Fibroblast of skin of right quadriceps (primary cell): ENCODE measurements at places on chromosomes 2 and 18.

DNA sequence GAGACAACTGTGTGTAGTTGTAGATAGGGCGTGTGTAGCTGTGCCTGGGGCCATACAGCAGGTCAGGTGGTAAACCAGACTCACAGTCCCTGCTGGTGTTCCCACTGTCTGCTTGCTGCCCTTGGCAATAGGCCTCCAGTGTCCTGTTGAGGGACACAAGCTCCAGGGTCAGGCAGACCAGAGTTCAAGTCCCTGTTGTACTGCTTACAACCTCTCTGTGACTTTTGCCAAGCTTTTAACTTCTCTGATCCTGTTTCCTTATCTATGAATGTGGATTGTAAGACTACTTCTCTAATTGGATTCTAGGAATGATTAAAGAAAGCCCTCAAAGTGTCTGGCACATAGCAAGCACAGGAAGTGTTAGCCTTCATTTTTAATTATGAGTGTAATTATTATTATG is 68.6 kb downstream of the MERTK start:
- DNase-seq = no peak

GRCh38 chr2:148876595-148877402 is 1.8 kb downstream of the KIF5C start:
- no peak for DNase-seq

GRCh38 chr2:201872591-201872990 is 66.3 kb downstream of the CDK15 start:
- DNase-seq = no peak

DNA sequence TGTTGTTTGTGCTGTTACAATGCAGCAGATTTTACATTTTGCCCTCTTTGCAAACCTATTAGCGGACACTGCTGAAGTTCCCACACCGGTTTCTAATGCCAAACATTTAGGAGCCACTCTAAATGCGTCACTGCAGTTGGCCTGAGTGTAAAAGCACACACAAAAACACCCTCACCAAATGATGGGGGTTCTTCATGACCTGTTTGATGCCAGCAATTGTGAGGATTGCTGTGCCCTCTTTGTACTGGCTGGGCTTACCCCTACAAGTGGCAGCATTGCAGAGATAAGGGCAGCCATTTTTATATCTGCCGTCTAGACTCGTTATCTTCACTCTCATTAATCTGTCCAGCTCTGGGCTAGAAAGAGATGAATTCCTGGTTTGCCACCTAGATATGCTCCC is 85.3 kb downstream of the NRP2 start:
- no peak for DNase-seq

DNA sequence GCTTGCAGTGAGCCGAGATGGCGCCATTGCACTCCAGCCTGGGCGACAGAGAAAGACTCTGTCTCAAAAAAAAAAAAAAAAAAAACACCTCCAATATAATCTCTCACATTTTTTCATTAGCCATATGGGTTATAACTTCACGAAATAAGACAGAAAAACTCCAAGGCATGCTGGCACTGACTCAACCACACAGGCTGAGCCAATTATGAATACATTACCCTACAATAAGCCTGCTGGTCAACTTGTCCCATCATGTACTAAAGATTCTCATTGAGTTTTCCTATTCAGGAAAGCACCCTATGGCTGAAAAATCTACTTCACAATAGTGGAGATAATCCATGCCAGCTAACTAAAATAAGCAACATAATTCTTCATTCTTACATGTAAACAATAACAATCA is 12.8 kb upstream of the MAP3K20 start:
- peak; percentile 63 for DNase-seq

DNA sequence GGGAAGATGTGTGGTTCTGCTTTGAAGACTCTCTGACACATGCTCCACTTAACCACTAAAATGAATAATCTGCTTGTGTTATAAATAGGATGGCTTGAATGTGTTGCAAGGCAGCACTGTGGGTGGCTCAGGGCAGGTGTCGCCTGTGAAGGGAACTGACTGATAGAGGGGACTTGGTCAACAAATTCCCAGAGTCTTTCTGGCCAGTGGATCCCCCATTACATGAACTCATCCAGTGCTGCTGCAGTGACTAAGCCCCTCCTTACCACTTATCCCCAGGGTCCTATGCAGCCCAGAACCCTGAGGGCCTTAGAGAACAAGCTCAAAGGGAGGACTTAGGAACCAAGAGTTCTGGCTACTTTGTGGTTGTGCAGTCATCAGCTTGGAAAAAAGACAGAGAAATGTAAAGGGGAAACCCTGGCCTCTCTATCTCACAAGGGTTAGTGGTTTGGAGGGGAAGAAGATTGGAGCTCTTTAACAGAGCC is 226.2 kb upstream of the TNP1 start:
- DNase-seq = peak; percentile 88

GRCh38 chr2:234377761-234378391 is 119.0 kb downstream of the ARL4C start:
- DNase-seq = peak; percentile 97

- peak; percentile 47 for DNase-seq
Measured at GRCh38 chr2:109351164-109351756, 222.3 kb downstream of the SH3RF3 start.

GRCh38 chr2:3665886-3666612 is 8.0 kb downstream of the ALLC start:
- DNase-seq = no peak

GRCh38 chr2:225030203-225030602 is 12.1 kb downstream of the DOCK10 start:
- DNase-seq = no peak

DNA sequence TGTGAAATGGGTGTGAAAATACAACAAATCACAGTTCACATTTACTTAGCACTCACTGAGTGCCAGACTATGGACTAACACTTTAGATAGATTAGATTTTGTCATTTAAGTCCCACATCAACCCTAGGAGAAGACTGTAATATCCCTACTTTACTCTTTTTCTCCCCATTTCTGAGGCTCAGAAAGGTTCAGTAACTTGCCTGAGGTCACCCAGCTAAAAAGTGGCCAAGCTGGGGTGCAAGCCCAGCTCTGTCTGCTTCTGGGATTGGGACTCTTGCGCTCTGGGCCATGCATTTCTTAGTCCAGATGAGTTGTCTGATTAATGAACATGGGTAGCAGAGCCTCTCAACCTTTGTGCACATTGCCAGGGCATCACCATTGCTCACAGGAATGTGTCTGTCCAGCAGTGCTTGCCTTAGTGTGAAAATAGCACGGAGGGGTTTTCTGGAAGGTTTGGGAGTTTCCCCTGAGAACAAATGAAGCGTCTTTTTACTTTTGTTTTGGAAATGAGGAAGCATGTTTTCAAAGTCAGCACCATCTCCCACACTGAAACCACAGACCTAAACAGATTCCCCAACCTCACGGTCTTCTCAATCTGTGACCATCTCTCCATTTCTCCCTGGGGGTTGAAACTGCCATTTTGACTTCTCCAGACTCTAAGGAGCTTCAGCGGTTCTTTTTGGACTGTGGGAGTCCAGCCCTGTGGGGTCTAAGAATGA is 31.9 kb downstream of the NRP2 start:
- DNase-seq = no peak

- DNase-seq = no peak
Measured at GRCh38 chr2:218792433-218792832, 10.5 kb downstream of the CYP27A1 start.

GRCh38 chr2:191728750-191729624 is 51.1 kb downstream of the NABP1 start:
- DNase-seq = peak; percentile 46

DNA sequence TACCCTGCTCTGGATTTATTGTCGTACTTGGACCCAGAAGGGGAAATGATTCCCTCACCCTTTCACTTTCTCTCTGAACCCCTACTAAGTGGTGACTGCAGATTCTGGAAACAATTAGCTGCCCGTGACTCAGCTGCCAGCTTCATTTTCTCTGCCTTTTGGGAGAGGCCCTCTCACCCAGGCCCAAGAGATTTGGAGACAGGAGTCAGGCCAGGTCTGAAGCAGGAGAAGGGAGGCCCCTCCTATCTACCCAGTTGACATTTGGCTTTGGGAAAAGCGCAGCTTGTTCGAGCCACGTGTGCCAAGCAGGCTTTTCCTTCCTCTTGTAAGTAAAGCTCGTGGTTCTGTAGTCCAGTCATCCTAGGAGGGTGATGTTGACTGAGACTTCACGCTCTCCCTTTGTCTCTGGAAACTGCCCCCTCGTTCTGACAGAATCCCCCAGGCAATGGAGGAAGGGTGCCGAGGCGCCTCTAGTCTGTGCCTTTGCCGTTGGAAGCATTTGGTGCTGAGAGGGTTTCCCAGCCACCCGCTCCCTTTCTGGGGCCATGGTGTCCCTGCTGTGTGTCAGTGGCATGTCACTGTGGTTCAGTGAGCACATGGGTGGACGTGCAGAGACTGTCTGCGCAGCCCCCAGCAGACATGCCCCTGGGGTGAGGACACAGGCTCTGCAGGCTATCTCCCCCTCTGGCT is 8.6 kb downstream of the OXER1 start:
- peak; percentile 73 for DNase-seq

GRCh38 chr18:43559507-43559906 is 282.2 kb upstream of the SYT4 start:
- no peak for DNase-seq

DNA sequence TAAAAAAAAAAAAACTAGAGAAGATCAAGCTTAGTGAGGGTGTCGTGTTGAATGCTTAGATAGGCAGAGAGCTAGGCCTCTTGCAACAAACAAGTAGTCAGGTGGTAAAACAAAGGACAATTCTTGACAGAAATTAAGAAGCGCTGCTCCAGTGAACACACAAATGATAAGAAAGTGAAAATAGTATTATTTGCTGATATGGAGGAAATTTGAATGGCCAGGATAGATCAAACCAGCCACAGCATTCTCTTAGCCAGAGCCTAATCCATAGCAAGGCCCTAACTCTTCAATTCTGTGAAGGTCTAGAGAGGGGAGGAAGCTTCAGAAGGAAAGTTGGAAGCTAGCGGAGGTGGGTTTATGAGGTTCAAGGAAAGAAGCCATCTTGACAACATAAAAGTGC is 121.0 kb downstream of the SNTG2 start:
- DNase-seq = no peak

GRCh38 chr2:36394804-36395203 is 39.2 kb downstream of the CRIM1 start:
- DNase-seq = no peak

DNA sequence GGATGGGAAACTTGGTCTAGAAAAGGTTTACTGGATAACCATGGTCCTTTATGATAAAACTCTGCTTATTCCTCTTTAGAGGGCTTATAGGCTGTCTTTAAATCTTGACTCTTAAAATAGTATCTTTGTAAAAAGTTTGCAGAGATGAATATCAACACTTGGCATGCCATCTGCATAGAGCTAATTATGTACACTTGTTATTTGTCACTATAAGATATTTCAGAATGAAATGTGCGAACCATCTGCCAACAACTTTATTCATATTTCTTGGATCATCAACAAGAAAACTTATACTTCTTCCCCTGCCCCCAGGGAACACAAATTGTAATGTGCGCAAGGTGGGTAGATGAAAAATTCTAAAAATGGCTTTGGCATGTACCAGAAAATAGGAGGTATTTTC is 653.0 kb upstream of the CHAC2 start:
- no peak for DNase-seq

- peak; percentile 19 for DNase-seq
Measured at GRCh38 chr2:29166242-29167039, 51.2 kb downstream of the CLIP4 start.

GRCh38 chr2:176101216-176101830 is 1.7 kb downstream of the HOXD12 start:
- DNase-seq = no peak

GRCh38 chr18:10367836-10368235 is 86.6 kb upstream of the APCDD1 start:
- DNase-seq = no peak

GRCh38 chr2:109162999-109163398 is 34.0 kb downstream of the SH3RF3 start:
- DNase-seq = peak; percentile 49

DNA sequence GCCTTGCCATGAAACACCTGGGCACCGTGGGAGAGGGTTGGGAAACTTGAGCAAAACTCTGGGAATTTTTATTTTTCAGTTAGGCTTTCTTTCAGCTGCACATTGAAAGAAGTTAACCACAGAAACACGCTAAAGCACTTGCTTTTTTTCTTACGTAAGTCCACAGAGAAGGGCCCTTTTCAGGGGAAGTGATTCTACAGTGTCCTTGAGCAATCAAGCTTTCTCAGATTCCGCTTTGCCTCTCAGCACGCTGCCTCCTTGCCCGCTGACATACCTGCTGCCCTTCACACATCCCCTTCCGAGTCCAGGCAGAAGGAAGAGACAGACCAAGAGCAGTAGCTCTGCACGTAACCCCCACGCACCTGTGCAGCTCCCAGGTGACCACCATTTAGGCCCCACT is 135.5 kb upstream of the MYT1L start:
- DNase-seq = no peak

GRCh38 chr18:61394983-61395382 is 61.8 kb downstream of the CDH20 start:
- no peak for DNase-seq

- no peak for DNase-seq
Measured at GRCh38 chr18:36724169-36724568, 104.6 kb downstream of the TPGS2 start.

DNA sequence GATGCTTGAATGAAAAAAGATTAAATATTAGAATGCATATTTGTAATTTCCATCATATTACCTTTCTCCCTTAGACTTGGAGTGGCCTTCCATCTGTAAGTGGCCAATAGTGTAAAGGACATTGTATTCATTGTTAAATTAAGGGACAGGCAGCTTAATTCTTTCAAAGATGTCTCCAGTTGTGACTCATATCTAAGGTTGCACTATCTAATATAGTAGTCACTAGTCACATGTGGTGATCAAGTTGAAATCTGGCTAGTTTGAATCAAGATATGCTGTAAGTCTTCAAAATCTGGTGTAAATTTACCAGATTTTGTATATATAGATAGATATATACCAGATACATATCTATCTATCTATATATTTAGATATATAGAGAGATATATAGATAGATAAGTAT is 52.4 kb upstream of the AGPS start:
- no peak for DNase-seq
